ENCODE measurements at places on chromosomes 5 and 9.

GRCh38 chr5:4576161-4576748 is 563.9 kb upstream of the ADAMTS16 start:
- peak; percentile 73 for DNase-seq

- DNase-seq: no peak
Observed at GRCh38 chr5:3354606-3355005, 241.0 kb upstream of the IRX1 start.

- DNase-seq: no peak
Observed at GRCh38 chr5:67051164-67051563, 145.4 kb downstream of the CD180 start.

- DNase-seq: no peak
Observed at GRCh38 chr5:178415353-178415752, 174.8 kb downstream of the COL23A1 start.

DNA sequence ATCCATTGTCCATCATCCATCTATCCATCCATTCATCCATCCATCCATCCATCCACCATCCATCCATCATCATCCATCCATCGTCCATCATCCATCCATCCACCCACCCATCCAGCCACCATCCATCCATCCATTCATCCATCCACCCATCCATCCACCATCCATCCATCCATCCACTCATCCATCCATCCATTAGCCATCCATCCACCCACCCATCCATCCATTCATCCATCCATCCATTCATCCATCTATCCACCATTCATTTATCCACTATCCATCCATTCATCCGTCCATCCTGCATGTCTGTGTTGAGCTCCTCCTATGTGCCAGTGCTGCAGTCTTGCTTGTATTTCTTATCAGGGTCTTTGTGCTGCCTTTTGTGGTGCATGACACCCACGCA is 44.2 kb downstream of the COL5A1 start:
- no peak for DNase-seq

GRCh38 chr5:135140446-135141204 is 106.6 kb upstream of the PITX1 start:
- DNase-seq: no peak

- DNase-seq: no peak
Observed at GRCh38 chr9:128001779-128002298, 21.1 kb upstream of the EEIG1 start.

DNA sequence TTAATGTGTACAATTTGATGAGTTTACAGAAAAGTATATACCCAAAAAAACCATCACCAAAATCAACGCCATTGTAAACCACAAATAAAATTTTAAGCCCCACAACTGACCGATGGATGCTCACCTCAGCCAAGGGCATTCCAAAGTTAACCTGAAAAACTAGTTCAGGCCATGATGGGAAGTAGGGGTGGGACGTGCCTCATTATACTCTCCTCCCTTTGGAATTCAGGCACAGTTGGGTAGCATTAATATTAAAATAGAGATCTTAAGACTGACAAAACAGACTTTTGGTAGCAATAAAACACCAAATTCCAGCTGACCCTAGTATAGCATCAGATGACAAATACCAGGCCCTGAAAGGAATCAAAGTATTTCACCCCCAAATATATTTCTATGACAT is 129.0 kb downstream of the CDH18 start:
- no peak for DNase-seq

- DNase-seq: no peak
Observed at GRCh38 chr5:93206203-93206602, 374.8 kb downstream of the NR2F1-AS1 start.

DNA sequence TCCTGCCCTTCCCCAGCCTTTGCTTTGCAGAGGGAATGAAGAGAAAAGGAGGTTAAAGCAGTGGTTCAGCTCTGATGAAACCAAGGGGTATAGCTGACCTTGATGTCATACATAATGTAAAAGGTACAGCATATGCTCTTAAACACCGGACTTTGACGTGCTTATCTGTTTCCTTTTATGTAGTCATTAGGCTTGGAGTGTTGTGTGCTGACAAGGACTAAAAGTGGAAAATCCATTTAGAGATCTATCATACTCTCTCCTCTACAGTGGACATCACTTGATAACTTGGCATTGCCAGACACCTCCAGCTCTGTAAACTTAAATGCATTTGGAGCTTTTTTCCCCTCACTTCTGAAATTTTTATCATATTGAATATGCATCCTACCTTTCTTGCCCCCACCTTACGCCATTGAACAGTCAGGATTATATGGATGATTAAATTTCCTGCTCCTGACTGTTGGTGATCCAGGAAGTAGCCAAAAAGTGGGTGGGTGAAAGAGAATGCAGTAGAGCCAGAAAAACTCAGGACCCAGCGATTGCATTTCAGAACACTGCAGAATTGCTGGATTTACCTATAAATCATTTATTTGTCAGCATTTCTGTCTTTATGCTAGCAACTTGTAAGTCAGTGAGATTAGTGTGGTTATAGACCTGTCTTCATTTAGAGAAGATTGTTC is 4.1 kb downstream of the TNFAIP8 start:
- no peak for DNase-seq

GRCh38 chr5:75707911-75708509 is 9.2 kb downstream of the POC5 start:
- DNase-seq: no peak

- DNase-seq: no peak
Observed at GRCh38 chr5:26390608-26391007, 647.8 kb downstream of the CDH9 start.

DNA sequence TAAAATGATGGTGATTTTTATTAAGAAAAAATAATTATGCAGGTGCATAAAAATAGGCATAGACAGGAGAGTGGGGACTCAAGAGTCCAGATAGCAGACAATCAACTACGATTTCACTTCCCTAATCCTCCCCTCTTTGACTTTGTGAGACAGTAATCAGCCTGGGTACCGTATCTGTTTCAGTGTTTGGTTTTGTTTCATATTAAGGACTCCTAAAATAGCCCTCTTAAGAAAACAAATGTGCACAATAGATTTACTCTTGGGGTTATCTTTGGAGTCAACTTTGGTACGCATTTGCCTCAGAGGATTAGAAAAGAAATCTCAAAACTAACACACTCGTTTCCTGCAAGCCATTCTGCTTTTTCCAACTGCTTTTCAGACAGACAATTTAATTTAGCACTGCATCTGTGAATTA is 96.3 kb downstream of the ZNF608 start:
- no peak for DNase-seq

GRCh38 chr5:94288937-94289336 is 329.5 kb downstream of the KIAA0825 start:
- peak; percentile 34 for DNase-seq

DNA sequence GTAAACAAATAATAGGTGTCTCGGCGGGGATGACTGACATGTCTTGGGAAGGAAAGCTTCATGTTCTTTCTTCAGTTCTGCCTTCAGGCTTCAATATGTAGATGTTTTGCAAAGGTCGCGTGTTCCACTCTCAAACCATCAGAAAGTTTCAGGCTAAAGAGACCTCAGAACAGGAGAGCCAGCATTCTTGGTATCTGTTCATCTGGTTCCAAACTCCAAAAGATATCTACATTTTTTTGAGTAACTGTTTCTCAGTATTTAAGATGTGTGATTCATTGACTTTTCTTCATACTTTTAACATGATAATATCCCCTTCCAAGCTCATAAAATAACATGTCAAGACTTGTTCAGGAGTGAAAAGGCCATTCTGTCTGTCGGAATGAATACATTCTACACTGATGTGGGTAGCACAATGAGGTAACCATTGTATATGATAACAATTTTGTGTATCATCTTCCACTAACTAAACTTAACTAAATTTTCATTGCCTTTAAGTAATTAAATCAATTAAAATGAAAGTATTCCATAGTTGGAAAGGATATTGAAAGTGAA is 183.6 kb downstream of the CFAP90 start:
- DNase-seq: no peak

- DNase-seq: no peak
Observed at GRCh38 chr5:173664154-173664526, 47.7 kb upstream of the BOD1 start.

- DNase-seq: no peak
Observed at GRCh38 chr5:66882606-66883227, 286.5 kb downstream of the MAST4 start.

- no peak for DNase-seq
Observed at GRCh38 chr5:61578858-61579503, 246.9 kb downstream of the ZSWIM6 start.

DNA sequence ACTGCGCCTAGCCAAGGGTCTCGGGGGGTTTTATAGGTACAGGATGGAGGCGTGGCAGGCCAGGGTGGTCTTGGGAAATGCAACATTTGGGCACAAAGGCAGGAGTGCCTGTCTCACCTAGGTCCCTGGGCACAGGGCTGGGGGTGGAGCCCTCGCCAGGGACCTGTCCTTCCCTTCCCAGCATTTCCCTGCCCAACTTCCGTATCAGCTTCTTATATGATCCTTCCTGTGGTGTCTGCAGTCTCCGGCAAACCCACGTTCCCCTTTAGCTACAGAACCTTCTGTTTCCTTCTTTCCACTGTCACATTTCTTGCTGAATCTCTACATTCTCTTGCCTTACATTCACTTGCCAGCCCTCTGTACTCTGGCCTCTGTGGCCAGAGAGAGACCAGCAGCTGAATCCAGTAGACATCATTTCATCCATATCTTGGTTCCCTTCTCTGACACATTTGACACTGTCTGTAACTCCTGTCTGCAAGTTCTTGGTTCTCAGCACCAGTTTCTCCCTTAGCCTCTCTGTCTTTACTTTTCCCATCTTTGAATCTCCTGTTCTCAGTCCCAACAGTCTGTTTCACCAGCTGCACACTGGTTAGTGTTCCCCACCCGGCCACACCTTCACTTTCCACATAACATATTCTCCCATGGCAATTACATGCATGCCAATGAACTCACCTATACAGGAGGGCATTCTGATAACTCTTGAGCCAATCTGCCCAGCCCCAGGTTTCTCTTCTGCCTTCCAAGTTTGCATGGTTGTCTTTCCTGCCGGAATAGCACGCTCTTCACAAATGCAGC is 134.7 kb upstream of the ZNF608 start:
- DNase-seq: no peak
